Stimulated activated CD8-positive, alpha-beta memory T cell treated with anti-CD3 and anti-CD28 coated beads, Interleukin-7, amount 100 ng/mL, for 24 hours (primary cell): ENCODE measurements at places on chromosomes 1 and 21.

- DNase-seq, result no peak
Measured at GRCh38 chr1:150906329-150906728, 19.4 kb downstream of the CTXND2 start.

DNA sequence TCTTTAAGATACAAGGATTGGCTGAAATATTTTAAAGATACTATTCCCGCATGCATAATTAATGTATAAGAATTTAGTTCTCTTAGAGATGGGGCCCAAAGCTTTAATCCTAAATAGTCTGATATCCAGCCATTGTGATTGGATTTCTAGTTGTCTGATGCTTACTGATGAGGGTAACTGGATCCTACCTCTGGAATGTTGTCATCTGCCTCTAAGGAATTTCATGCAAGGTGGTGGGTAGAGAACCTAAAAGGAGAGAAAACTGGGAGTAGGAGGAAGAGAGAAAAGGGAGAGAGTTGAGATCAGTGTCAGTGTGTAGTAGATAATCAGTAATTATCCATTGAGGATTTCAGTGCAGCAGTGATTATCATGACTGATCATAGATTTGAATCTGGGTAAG is 295.5 kb downstream of the KCNT2 start:
- no peak for DNase-seq

DNA sequence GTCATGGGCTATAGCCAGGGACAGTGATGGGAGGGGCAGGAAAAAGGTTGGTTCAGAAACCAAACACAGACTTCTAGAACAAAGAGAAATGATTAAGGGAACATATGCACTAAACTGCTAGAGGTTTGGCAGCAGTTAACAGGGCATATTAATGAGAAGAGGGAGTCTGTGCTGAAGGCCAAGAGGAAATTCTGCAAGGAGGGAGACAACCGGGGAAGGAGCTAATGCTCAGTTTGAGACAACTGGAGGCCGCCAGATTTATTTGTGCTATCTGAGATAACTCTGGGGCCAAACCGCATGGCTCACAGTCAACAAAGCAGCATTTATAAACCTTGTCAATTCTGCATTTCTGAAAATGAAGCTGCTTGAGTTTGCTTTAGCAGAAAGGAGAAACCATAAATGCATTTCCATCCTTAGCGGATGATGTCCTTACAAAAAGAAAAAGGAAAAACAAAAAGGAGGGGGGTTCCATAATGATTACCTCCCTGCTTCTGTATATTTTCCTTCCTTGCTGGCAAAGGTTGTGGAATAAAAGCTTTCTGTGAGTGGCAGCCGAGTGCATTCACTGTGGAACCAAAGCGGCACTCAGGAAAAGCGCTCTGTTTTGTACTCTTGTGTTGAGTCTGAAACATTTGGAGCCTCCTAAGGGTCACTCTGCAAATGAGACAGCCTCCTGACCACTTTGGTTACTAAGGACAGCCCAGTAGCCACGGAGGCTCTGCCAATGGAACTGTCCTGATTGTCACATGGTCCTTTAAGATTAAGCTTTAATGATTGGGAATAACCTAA is 70.3 kb downstream of the SIM2 start:
- DNase-seq, result no peak

GRCh38 chr1:245419989-245420388 is 265.2 kb downstream of the KIF26B start:
- no peak for DNase-seq

- DNase-seq, result no peak
Measured at GRCh38 chr1:68955424-68955823, 458.5 kb upstream of the DEPDC1 start.

DNA sequence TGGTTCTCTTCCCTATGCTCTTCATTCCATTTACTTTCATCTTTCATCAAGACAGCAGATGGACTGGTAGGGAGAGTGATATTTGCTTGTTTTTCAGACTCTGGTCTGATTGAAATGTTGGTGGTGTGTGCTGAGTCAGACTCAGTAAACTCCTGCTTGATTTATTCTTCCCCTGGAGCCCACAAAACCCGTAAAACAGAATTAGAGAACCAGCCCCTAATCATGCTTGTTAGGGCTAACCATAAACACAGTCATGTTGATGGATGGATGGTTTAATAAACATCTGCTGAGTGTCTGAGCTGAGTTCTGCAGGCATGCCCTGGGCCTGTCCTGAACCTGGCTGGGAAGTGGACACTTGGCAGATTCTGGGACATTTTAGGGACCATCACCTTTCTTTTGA is 24.8 kb downstream of the NOS1AP start:
- DNase-seq, result no peak

- no peak for DNase-seq
Measured at GRCh38 chr1:22709891-22710700, 543 bp upstream of the EPHB2 start.

- DNase-seq, result no peak
Measured at GRCh38 chr21:44872649-44873355, 688 bp downstream of the PTTG1IP start.

- DNase-seq, result no peak
Measured at GRCh38 chr1:15683345-15684039, 628 bp upstream of the PLEKHM2 start.

- no peak for DNase-seq
Measured at GRCh38 chr1:38466487-38466886, 393.1 kb downstream of the RRAGC start.

GRCh38 chr1:108785264-108785663 is 38.8 kb downstream of the STXBP3 start:
- no peak for DNase-seq

- DNase-seq, result no peak
Measured at GRCh38 chr1:171988243-171988885, 147.1 kb downstream of the DNM3 start.

DNA sequence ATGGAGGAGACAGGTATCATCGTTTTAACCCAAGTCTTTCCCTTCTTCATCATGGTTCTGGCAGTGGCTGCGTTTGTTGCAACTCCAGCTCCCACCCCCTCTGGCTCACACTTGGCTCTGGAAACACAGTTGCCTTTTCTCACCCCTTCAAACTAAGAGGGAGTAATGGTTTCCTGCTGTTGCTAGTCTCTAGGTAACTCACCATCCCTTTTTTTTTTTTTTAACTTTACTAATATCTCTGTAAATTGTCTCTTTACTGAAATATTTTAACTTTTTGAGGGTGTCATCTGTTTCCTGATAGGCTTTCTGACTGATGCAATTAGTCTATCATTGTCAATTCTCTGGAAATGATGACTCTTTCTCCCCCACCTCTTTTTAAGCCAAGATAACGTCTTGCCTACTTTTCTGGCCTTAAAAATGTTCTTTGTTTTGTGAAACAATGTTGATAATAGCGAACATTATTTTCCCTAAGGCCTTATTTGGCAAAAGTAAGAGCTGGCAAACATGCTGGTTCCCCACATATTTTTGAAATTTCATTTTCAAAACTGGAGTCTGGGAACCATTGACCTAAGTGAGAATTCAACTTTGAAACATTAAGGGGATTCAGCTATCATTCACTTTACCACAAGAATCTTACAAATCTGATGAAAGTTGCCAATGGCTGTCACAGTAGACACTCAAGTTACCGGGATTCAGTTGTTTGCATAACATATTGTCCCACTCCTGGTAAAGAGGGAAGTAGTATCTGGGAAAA is 85.3 kb downstream of the LEPR start:
- no peak for DNase-seq

- no peak for DNase-seq
Measured at GRCh38 chr1:208219659-208220282, 24.4 kb downstream of the PLXNA2 start.
